ENCODE measurements at places on chromosomes 2 and 18.

GRCh38 chr2:214577769-214578168 lies 166.9 kb downstream of the VWC2L start:
- DNase-seq, result no peak

GRCh38 chr18:8721094-8721669 lies 15.8 kb downstream of the MTCL1 start:
- no peak for DNase-seq

DNA sequence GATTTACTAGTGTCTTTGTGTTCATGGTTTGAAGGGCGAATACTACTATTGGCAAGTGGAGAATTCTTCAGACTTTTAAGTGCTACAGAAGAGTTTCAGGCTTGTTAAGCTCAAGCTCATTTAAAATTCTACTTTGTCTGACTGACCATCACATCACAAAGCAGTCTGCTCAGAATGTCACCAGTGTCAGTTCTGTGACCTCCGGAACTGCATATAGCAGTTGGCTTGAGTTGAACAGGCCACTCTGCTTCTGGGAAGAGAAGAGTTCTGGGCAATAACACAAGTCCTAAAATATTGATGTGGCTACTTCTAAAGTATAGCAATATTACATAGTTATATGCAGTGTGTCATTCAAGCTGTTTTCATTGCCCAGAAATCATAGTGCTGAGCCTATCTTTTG lies 245.0 kb upstream of the BOD1L2 start:
- no peak for DNase-seq

DNA sequence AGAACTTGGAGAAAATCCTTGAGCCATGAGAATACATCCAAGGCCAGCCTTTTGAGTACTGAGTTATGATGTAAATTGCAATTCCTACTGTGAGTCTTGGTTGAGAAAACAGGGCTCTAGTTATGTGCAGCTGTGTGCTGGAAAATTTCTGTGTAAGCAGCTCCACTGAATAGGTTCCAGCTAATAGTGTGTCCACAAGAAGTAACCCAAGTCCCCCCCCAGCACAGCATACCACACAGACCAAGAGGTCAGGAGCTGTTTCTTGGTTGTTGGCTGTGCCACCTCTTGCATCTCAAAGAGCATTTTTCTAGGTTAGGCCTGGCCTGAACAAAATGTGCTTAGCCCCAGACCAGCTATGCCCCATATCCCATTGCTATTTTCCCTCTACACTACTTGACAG lies 36.8 kb upstream of the APCDD1 start:
- DNase-seq, result no peak

DNA sequence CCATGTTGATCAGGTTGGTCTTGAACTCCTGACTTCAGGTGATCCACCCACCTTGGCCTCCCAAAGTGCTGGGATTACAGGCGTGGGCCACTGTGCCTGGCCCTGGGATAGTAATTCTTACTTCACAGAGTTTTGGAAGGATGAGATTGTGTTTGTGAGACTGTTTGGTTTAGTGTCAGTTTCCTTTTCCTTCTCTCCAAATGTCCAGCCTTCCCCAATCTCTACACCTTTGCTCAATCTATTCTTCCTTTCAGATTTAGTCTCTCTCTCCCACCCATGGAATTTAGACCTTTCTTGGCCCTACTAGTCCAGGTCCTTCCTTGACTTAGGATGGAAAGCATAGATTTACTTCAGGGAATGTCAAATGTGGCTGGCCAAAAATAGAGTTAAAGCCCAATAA lies 12.2 kb upstream of the IL1A start:
- DNase-seq, result no peak

- DNase-seq, result no peak
These were observed 1338.0 kb upstream of the ACVR2A start for GRCh38 chr2:146506851-146507250.

GRCh38 chr2:73295751-73296400 lies 2.5 kb upstream of the EGR4 start:
- no peak for DNase-seq

DNA sequence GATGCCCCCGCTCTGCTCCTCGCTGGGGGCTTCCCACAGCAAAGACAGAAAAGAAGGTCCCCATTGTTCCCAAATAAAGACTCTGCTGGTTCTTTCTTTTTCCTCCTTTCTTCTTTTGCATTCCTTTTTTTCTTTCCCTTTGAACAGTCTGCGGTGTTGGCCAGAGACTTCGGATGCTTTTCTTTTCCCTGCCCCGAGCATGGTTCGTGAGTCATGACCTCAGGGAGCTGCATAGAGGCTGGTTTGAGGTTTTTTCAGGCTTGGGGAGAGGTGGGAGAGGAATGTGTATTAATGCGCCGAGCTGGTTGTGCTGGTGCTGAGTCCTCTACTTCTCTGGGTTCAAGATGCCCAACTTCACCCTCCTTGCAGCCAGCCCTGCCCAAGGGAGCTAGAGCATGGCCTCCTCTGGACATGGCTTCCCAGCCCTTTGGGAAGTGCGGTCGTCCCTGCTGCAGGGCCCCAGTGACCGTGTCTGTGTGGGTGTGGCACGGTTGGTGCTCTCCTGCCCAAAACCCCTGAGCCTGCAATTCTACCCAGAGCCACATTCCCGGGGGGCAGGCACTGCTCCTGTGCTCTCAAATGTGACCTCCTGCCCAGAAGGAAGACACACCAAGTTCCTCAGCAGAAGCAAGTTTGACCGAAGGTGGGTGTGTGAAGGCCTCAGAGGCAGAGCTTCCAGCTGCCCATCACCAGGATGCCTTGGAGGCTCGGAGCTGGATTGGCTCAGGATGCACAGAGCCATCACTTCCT lies 9.0 kb upstream of the ARHGEF4 start:
- DNase-seq, result peak; percentile 50

- DNase-seq, result no peak
These were observed 944 bp downstream of the RAB3GAP1 start for GRCh38 chr2:135052997-135053474.

- DNase-seq, result no peak
These were observed 8.6 kb downstream of the ALPI start for GRCh38 chr2:232464544-232464885.
